ENCODE measurements at places on chromosomes 3 and 15. TPM values are rescaled to one million over a fixed set of nuclear protein-coding genes. Genes with fewer than 3 reads are reported as not detected.

The GANC gene
- total RNA-seq = 21.9 TPM

The CPNE9 gene
- total RNA-seq = not detected

The FRMD5 gene
- total RNA-seq = not detected

The TMEM158 gene
- 1.8 TPM for total RNA-seq

The ACP3 gene
- total RNA-seq = 22.1 TPM

Measured in esophagus squamous epithelium (tissue), 5 donors.